ENCODE measurements at places on chromosomes 3 and 15.

DNA sequence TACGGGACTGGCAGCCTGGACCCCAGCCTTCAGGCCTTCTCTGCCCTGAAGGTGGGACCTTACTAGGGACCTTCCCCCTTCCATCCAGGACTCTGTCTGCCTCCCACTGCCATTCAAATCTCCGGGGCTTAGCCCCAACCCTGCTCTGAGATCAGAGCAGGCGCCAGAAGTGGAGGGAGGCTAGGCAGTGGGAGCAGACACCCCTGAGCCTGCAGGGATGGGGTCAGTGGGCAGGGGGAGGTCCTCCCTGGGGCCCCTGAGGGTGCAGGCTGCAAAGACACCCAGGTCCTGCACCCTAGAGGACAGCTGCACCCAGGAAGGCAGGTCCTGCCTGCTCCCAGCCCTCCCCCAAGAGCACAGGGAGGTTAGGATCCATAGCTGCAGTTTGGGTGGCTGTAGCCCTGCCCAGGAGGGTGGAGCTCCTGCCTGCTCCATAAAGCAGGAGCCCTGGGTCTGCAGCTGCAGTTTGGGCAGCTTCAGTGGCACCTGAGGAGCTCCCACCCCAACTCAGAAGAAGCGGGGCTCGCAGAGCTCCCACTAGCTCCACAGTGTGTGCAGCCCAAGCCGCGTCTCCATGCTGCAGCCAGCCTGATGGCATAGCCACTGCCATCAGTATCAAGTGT, 8.1 kb upstream of the POC1A start:
- no peak for DNase-seq

DNA sequence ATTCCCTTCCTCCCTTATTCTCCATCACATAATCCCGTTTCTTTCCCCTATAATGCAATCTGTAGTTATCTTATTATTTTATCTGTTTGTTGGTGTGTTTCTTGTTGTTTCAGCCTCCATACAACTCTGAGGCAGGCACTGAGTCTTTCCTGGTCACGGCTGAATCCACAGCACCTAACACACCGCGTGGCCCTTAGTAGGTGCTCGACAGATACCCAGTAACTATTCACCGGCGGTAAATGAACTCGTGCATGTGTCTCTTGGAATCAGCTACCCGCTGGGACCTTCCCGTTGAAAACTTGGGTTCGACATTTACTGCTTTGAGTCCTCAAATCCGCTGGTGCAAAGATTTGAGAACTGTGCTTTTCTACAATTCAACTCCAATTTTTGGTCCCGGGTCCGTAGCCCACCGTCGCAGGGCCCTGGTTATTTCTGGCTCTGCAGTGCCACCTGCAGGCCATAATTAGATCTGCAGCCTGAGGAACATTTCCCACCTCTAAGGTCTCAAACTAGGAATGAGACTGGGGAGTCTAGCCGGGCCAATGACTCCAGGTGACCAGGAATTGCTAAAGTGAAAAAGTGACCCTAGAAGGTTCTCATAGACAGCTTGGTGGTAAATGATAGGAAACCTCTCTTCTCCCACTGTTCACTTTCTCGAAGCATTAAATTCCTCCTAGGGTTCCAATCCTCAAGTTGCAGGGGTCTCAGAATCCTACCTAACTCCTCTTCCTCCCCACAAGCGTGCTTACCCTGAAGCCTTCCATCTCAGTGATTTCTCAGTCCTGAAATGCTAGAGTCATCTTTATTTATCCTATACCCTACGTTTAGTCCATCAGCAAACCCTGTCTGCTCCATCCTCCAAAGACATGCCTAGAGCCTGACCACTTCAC, 40.0 kb upstream of the TRH start:
- peak; percentile 28 for DNase-seq

DNA sequence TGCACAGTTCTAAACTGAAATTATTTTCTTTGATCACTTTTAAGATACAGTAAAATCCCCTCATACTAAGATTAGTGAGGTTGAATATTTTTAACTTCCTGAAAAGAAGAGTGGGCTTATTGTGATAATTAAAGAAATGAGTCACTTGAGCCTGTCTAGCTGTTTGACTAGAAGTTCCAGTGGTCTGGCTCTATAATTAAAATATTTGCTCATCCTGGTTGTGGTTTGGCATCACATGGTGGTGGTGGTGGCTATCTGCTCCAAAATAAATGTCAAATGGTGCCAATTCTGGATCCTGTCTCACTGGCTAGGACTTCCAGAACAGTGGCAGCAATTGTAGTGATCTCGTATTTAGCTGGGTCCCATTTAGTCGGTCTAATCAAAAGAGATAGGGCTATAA, 8.6 kb upstream of the TEX9 start:
- DNase-seq = no peak

DNA sequence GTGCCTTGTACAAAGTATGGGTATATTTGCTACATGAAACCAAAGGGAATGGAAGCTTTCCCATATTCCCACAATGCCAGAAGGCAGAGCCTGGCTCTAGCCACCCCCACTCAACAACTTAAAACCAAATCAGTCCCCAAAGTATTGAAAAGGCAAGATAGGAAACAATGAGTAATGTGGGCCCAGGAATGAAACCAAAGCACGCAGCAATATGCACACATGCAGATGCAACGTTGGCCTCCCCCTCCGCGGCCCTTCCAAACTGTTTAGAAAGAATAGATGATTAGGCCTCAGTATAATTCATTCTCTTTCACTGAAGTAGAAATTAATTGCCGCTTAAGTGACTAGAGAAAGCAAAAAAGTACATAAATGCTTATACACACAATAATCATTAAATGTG, 59.1 kb downstream of the THRB start:
- DNase-seq = no peak

DNA sequence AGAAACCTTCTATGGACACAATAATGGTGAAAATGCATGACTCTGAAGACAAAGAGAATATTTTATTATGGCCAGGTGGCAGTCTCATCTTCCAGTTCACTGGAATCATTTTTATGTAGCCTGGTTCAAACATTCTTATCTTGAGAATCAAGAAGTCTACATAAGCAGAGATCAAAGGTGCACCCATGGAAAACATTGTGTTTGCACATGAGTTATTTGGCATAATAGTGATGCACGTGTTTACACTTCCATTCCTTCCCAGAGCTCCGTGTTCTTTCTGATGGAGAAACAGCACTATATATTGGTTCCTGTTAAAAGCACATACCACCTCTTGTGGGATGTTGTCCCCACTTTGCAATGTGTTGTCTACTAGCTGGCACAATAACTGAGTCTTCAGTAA, 572.2 kb downstream of the GRM7 start:
- no peak for DNase-seq

- peak; percentile 67 for DNase-seq
Measured at GRCh38 chr3:32238453-32239306, at the start of gene CMTM8. CMTM8 (plus strand) TSS chr3:32238680; CDS start chr3:32238973, 293 bp downstream.

GRCh38 chr3:11283139-11283475, 10.9 kb downstream of the ATG7 start:
- DNase-seq = no peak

- peak; percentile 44 for DNase-seq
Measured at GRCh38 chr15:58331913-58332675, 99.7 kb upstream of the LIPC start.

- no peak for DNase-seq
Measured at GRCh38 chr15:63104727-63105126, 16.9 kb upstream of the LACTB start.

DNA sequence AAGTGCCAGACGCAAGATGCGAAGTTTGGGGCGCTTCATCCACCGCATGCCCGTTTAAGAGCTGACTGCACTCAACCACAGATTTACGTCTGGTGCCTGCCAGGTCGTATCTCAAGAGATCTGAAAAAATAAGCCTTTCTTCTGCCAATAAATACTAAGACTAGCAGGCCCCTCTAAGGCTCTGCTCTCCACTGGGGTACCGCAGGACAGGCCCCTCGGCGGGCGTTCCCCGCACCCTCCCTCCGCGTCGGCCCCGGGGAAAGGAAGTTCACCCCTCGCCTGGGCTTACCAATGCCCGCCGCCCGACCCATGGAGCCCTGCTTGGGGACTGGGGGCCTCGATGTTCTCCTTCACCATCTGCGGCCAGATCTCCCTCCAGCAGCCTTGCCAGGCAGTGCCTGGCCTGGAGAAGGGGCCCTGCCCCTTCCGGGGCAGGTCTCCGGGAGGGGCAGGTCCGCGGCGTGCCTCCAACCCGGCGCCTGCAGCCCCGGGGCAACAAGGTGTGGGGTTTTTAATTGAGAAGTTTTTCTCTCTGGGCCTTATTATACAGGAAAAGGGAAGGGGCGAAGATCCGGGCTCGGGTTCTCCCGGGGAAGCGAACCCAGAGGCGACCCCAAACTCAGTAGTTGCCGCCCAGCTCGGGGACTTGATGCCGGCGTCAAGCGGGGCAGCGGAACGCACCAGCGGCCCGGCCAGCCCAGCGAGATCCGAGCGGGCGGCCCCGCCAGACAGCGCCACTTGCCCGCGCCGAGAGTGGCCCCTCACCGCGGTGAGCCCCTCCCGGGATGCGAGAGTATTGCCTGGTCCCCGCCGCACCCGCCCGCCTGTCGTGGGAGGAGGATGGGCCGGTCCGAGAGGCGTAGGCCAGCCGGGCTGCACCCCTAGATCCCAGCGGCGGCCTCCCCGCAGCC, 735 bp downstream of the GOLGA8B start:
- peak; percentile 22 for DNase-seq

DNA sequence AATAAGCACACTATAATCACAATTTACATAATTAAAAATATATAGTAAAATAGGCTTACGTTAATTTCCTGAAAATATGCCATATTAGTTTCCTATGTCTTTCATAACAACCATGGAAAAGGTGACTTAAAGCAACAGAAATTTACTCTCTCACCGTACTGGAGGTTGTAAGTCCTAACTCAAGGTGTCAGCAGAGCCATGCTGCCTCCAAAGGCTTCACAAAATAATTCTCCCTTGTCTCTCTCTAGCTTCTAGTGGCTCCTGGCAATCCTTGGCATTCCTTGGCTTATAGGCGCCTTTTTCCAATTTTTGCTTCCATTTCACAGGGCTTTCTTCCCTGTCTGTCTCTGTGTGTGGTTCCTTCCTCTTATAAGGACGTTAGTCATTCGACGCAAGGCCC, 7.6 kb downstream of the SI start:
- DNase-seq = no peak

GRCh38 chr3:43676441-43676840, 14.3 kb upstream of the ABHD5 start:
- DNase-seq = no peak

DNA sequence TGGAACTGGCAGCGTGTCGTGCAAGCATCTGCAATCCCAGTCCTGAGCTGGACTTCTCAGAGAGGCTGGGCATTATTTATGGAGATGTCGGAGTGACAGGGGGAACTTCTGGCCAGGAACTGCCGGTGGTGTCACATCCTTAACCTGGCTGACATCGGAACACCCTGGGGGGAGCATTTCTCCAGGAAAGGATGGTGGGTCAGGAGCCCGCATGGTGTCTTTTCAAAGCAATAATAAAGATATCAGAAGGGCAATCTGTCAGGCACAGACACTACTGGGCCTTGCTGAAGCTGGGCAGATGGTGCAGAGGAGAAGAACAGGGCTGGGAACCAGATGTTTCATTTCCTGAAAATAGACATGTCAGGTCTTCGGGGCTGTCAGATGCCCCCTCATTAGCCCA, 133.5 kb downstream of the WNT7A start:
- no peak for DNase-seq

DNA sequence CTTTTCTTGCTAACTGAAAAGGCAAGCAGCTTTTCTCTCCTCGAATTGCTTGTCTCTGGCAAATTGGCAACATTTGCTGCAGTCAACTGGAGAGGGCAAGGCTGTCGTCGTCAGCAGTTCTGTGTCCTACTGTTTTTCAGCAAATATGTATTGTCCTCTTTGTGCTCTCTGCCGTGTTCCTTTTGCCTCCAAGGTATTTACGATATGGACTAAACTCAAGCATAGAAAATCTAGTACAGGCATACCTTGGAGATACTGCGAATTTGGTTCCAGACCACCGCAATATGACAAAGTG, 558 bp upstream of the SLC30A4 start:
- DNase-seq = no peak

- DNase-seq = no peak
Measured at GRCh38 chr15:33424025-33424424, 113.3 kb downstream of the RYR3 start.

GRCh38 chr3:154943981-154944380, 136.1 kb upstream of the MME start:
- DNase-seq = no peak

GRCh38 chr15:68894208-68894607, 36.1 kb upstream of the SPESP1 start:
- no peak for DNase-seq

DNA sequence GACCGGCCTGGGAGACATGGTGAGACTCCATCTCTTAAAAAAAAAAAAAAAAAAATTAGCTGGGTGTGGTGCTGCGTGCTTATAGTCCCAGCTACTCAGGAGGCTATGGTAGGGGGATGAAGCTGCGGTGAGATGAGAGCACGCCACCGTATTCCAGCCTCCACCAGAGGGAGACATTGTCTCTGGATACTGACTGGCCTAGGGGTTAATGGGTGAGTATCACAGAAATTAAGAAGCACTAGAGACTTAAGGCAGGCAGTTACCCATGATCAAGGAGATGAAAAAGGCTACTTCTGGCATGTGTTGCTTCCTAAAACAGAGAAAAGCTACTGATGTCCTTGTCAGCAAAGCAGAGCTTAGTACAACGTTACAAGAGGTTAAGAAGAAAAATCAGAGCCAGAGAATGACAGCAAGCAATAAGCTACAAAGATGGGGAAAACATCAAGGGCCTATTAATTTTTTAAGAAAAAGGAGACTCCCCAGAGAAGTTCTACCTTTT, 8.6 kb downstream of the TFRC start:
- DNase-seq = peak; percentile 81

- no peak for DNase-seq
Measured at GRCh38 chr15:96335411-96336024, 5.0 kb downstream of the NR2F2 start.

Data from naive thymus-derived CD4-positive, alpha-beta T cell (primary cell).